Hematopoietic multipotent progenitor cell treated with erythropoietin and hydrocortisone succinate and interleukin-3 and kit ligand, for 17 days (in vitro differentiated cells): ENCODE measurements at places on chromosomes 6 and 20.

DNA sequence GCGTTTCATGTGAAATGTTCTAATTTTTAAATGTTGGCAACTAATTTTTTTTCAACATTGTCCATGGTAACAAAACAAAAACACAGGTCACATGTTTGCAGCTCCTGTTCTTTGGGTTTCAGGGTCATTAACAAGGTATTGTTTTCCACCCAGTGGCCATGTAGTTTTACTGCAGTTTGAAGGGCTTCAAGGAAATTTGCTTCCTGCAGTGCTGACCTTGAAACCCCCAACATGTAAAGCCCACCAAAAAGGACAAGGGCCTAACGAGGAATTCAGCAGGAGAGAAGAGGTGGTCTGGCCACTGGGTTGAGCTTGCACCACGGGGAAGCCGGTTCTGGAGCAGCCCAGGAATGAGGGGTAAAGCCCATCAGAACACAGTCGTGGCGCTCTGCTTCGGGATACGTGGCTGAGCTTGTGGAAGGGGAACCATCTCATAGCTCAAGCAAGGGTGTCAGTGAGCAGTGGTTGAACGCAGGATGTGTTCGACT is 13.9 kb upstream of the KLHL31 start:
- DNase-seq: peak; percentile 7

GRCh38 chr6:108733051-108733450 is 115.2 kb upstream of the ARMC2 start:
- no peak for DNase-seq

DNA sequence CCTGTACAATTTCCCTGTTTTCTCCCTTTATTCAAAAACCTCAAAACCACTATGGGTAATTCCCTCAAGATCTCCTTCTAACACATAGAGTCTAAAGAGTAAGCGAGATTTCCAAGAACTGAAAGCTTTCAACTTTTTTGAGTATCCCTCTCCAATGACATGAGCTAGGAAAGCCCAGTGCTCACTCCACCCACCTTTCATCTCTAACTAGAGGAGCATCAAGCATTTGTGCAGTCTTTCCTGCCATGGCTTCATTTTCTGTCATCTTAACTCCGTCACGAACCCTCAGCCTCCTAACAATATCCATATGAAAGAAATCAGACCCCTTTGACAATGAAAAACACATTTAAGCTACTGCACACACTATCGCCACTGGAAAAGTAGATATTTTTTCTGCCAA is 91.9 kb upstream of the SUPT3H start:
- DNase-seq: no peak

DNA sequence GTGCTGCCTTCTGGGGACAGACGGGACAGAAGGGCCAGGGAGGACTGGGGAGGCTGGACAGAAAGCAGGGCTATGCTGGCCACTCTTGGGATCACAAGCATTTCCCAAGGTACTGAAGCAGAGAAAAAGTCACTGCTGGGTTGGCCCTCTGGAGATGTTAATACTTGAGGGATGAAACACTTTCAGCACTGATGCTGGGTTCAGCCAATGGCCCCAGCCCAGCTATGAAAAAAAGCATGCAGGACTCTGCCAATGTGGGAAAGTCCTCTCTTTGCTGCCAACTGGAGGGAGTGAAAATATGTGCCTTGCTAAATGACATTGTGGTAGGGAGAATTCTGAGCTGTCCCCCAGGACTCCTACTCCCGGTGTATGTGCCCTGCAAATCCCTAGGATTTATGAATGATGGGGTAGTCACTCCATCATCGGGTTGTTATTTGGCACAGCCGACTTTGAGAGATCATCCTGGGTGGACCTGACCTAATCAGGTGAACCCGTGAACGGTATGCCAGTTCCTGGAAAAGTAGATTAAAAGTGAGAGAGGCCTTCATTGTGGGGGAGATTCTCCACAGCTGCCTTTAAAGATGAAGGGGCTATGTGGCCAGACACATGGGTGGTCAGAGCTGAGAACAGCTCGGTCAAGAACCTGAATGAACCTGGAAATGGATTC is 119.9 kb upstream of the TRAF3IP2 start:
- no peak for DNase-seq

GRCh38 chr20:21089391-21089790 is 16.8 kb downstream of the LINC00237 start:
- no peak for DNase-seq

DNA sequence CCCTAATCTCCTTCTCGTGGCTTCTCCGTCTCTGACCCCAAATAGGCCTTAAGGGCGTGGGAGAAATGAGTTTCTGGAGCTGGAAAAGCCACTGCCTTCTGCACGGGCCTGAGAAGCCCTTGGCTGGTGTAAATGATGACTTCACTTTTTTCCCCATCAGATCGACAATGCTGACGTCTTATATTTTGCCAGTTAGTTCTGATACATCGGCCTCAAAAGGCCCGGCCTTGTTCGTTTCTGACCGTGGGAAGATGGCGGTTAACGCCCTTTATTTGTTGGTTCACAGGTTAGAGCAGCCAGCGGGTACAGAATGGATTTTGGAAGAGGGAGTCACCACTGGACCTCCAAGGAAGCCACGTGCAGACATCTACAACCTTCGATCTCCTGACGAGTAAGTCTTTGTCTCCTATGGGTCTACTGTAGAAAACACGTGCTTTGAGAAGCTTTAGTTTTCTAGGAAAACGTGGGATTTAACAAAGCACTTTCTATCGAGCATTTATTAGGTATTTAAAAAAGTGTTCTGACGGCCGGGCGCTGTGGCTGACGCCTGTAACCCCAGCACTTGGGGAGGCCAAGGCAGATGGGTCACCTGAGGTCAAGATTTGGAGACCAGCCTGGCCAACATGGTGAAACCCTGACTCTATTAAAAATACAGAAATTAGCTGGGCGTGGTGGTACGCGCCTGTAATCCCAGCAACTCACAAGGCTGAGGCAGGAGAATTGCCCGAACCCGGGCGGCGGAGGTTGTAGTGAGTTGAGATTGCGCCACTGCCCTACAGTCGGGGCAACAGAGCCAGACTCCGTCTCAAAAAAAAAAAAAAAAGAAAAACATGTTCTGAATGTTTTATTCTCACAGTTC is 1.2 kb upstream of the ZNFX1 start:
- no peak for DNase-seq

DNA sequence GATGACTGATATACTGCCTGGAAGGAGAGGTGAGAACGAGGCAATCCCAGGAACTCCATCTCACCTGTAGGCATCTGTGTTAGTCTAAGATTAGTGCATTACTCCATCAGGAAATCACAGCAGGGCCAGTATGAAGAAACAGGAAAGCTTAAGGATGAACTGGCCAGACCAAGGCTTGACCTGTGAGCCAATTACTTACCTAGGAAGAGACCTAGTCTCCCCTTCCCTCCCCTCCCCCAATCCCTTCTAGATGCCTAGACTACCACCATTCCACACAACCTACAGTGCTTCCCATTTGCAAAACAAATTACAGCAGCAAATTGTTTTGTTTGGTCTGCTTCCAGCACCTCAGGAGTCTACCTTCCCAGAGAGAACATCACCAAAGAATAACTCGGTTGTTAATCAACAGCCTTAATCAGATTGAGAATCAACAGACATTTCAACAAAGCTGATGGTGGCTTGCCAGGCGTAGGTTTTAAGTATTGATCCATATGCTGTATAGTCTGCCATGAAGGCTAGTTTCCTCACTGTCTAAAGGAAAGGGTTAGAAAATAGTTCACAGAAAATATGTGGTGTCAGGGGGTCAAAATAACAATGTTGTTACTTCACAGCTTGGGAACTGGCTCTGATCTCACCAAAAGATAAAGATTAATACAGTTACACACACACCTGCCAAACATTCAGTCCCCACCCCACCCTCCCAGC is 10.1 kb downstream of the PKHD1 start:
- DNase-seq: no peak

GRCh38 chr20:5529331-5530148 is 212.8 kb upstream of the PROKR2 start:
- peak; percentile 85 for DNase-seq

DNA sequence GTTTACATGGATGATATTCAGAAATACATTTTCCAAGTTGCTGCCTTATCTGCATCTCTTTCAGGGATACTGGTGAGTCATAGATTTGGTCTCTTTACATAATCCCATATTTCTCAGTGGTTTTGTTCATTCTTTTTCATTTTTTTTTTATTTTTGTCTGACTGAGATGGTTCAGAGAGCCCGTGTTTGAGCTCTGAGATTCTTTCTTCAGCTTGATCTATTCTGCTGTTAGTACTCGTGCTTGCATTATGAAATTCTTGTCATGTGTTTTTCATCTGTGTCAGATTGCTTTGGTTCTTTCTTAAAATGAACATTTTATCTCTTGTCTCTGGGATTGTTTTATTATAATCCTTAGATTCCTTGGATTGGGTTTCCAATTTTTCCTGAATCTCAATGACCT is 317.3 kb downstream of the DOK5 start:
- DNase-seq: no peak

GRCh38 chr20:63522981-63523611 is 2.5 kb downstream of the PPDPF start:
- DNase-seq: no peak
